ENCODE measurements at places on chromosomes 1 and 21. TPM values are rescaled to one million over a fixed set of nuclear protein-coding genes. Genes with fewer than 3 reads are reported as not detected.

Gene PLXNA2
- total RNA-seq = 6.2 TPM

Gene INSRR
- total RNA-seq = not detected

Gene KCNJ9
- total RNA-seq = not detected

Gene MAN1A2
- total RNA-seq = 27.6 TPM

Gene ICOSLG
- 1.6 TPM for total RNA-seq

Gene OPRD1
- total RNA-seq = not detected

Gene TNFAIP8L2
- total RNA-seq = 2.3 TPM

Gene SERPINC1
- 2,830 TPM for total RNA-seq

Gene PAX7
- total RNA-seq = not detected

Gene RAP1GAP
- total RNA-seq = 38.1 TPM

Gene KIF17
- 1.9 TPM for total RNA-seq

Gene SLC1A7
- 0.33 TPM for total RNA-seq

Gene ZNF648
- 0.39 TPM for total RNA-seq

Gene NIPAL3
- 6.4 TPM for total RNA-seq

Gene AXDND1
- total RNA-seq = not detected

Gene HAO2
- 49.8 TPM for total RNA-seq

Gene TPRG1L
- 42.5 TPM for total RNA-seq

Gene MSH4
- not detected for total RNA-seq

Gene WNT4
- 0.07 TPM for total RNA-seq

Gene EIF2D
- total RNA-seq = 18.4 TPM

Gene FCGR1A
- 9.4 TPM for total RNA-seq

Gene EXO1
- total RNA-seq = 0.49 TPM

Gene TTLL7
- total RNA-seq = 7.1 TPM

Gene ACTRT2
- not detected for total RNA-seq

Gene SH2D1B
- total RNA-seq = 0.60 TPM

Gene FCER1G
- 14.7 TPM for total RNA-seq

Gene PCBP3
- 0.37 TPM for total RNA-seq

Gene DIO1
- total RNA-seq = 29.8 TPM

Gene WDR64
- not detected for total RNA-seq

Gene MIXL1
- total RNA-seq = not detected

Gene HRNR
- total RNA-seq = not detected

Gene ELAPOR1
- 0.18 TPM for total RNA-seq

Gene CR1L
- total RNA-seq = 0.49 TPM

Gene TMEM234
- 3.8 TPM for total RNA-seq
